IMR-90 (cell line): ENCODE measurements at places on chromosomes 7 and 10. TPM values are rescaled to one million over a fixed set of nuclear protein-coding genes. Genes with fewer than 3 reads are reported as not detected.

METTL2B gene
- 34.2 and 45.8 TPM in 2 replicates for total RNA-seq

SORCS1 gene
- total RNA-seq: under 0.01 TPM in 1 of 2 replicates, not detected in the other

PVRIG gene
- not detected in 2 replicates for total RNA-seq

SPDYE5 gene
- not detected in 2 replicates for total RNA-seq

CPED1 gene
- 96.8 and 102 TPM in 2 replicates for total RNA-seq

BAMBI gene
- total RNA-seq: 19.4 and 20.8 TPM in 2 replicates

PNLIPRP1 gene
- not detected in 2 replicates for total RNA-seq

CEP55 gene
- 23.5 and 30.8 TPM in 2 replicates for total RNA-seq

TACC2 gene
- total RNA-seq: 2.9 and 5.8 TPM in 2 replicates

SAP25 gene
- not detected in 2 replicates for total RNA-seq

ABCC2 gene
- 0.28 and 0.36 TPM in 2 replicates for total RNA-seq

NUDT13 gene
- 0.90 and 1.1 TPM in 2 replicates for total RNA-seq

LRRC17 gene
- total RNA-seq: 271 and 280 TPM in 2 replicates

LRIT1 gene
- total RNA-seq: not detected in 2 replicates

ENTPD1 gene
- total RNA-seq: under 0.01 TPM in 1 of 2 replicates, not detected in the other

ZNF467 gene
- under 0.01 TPM in 1 of 2 replicates, not detected in the other for total RNA-seq

APBB1IP gene
- total RNA-seq: not detected in 2 replicates

EMX2 gene
- not detected in 2 replicates for total RNA-seq

SEPTIN7 gene
- total RNA-seq: 239 and 270 TPM in 2 replicates

MSS51 gene
- total RNA-seq: 1.1 TPM in 2 replicates

INSYN2A gene
- under 0.01 and 0.18 TPM in 2 replicates for total RNA-seq

SLC18A3 gene
- not detected in 2 replicates for total RNA-seq

SAMD9 gene
- 9.5 and 15.6 TPM in 2 replicates for total RNA-seq

ARF5 gene
- total RNA-seq: 113 and 128 TPM in 2 replicates

FMC1 gene
- 6.1 and 6.4 TPM in 2 replicates for total RNA-seq
